ENCODE measurements at places on chromosomes 5 and 9. TPM values are rescaled to one million over a fixed set of nuclear protein-coding genes. Genes with fewer than 3 reads are reported as not detected.

GRCh38 chr9:33297432-33297831 lies 7.1 kb downstream of the NFX1 start:
- peak; percentile 40 for DNase-seq

DNA sequence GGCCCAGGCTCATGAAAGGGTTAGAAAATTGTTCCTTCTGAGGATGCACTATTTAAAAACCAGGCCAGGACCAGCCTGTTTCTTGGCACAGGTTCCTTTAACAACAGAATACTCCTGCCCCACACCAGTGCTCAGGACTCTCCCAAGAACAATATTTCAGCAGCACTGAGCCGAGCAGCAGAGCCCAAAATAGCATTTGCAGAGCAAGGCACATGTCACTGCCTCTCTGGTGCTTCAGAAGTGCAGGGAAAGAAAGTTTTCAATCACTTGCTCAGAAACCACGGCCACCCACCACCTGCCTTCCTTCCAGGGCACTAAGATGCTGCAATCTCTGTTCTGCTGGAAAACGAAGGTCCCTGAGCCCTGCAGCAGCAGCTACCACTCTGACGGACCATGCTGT lies 77.6 kb downstream of the SIL1 start:
- DNase-seq: no peak

DNA sequence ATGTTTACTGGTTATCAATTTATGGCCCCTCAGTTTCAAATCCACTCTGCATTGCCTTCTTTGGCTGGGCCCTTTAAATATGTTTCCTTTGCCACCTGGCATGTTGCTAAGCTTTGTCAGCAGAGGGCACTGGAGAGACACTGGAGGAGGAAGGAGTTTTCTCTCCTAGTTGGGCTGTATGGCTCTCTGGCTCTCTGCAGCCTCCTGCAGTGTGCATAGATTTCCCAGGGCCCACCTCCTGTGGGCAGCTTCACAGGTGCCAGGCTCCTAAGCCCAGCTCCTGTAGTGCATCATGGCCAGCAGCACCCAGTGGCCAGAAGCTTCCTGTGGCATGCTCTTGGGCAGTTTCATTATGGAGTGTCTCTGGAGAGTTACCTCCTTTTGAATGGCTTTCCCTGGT lies 23.3 kb downstream of the CAVIN4 start:
- DNase-seq: peak; percentile 52

DNA sequence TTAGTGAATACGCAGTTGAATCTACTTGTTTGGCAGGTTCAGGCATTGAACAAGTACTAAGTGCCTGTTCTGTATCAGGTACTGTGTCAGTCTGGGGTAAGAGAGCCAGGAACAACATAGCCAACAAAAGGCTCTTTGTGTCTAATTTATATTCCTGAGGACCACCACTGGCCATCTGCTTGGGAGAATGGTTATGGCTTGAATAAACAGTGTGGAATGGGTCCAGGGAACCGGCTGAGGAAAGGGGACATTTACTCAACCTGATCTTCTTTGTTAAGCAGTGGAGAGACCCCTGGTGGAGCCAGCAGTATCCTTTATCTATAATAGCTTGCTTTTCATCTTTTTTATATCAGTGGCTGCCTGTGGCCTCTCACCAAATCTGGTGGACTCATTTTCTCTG lies 38.6 kb downstream of the EXOSC2 start:
- DNase-seq: peak; percentile 32

Gene PIP5K1B
- not detected for polyA plus RNA-seq

Gene TSSK1B
- 0.03 TPM for polyA plus RNA-seq

Gene IRX2
- not detected for polyA plus RNA-seq
